ENCODE measurements at places on chromosomes 11 and 22.

DNA sequence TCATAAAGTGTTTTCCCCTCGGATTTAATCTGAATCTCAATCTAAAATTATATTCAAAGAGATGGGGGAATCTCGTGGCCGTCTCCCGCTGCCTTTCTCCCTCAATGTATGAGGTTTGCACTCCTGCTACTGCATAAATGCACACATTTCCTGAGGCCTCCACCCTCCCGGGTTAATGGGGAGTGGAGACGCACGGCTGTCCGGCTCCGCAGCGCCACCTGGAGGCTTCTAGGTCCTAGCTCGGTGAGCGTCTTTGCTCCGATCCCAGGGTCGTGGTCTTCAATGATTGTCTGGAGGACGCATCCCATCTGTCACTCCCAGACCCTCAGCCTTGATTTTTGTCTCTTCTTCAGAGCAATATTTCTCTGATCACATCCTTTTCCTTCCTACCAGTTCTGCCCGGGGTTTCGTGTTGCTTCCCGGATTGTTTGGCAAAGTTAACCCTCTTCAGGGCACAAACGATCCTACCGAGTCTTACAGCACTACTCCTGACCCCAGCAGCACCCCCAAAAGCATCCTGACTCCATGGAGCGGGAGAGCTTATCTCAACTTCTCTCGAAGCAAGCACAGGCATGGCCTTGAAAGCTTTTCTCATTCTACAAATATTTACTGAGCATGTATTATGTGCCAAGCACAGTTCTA, at the start of gene LMO1:
TSS of gene LMO1 (minus strand) at position 110 of the 642 bp plus-strand sequence. CDS start 516 bp downstream, outside the sequence.
- DNase-seq: peak; percentile 77

DNA sequence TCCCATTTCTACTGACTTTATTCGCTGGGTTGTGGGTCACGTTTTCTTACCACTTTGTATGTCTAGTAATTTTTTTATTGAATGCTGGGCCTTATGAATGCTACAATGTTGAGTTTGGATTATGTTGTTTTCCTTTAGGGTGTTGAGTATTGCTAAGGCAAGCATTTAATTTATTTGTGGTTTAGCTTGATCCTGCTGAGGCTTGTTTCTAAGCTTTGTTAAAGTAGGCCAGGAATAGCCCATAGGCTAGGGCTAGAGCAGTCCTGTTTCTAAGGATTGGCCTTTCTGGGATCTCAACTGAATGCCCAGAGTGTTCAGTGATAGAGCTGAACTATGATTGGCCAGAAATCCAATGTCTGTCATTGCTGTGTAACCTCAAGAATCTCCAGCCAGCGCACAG, 56.1 kb upstream of the LDLRAD3 start:
- no peak for DNase-seq

- DNase-seq: no peak
These were observed 156.0 kb upstream of the CADM1 start for GRCh38 chr11:115660030-115660805.

GRCh38 chr11:33320016-33320813, 63.0 kb downstream of the HIPK3 start:
- no peak for DNase-seq

DNA sequence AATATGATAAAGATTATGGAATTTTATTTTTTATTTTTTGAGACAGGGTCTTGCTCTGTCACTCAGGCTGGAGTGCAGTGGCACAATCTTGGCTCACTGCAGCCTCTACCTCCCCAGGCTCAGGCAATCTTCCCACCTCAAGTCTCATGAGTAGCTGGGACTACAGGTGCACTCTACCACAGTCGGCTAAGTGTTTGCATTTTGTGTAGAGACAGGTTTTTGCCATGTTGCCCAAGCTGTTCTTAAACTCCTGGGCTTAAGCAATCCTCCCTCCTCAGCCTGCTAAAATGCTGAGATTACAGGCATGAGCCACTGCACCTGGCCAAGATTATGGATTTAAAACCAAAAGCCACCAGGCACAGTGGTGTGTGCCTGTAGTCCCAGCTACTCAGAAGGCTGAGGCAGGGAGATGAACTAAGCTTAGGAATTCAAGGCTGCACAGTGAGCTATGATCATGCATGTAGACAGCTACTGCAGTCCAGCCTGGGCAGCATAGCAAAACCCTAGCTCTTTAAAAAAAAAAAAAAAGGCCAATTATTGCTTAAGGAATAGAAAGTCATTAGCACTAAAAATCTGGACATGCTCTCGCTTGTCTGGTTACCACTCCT, 20.2 kb upstream of the CCND1 start:
- DNase-seq: no peak

DNA sequence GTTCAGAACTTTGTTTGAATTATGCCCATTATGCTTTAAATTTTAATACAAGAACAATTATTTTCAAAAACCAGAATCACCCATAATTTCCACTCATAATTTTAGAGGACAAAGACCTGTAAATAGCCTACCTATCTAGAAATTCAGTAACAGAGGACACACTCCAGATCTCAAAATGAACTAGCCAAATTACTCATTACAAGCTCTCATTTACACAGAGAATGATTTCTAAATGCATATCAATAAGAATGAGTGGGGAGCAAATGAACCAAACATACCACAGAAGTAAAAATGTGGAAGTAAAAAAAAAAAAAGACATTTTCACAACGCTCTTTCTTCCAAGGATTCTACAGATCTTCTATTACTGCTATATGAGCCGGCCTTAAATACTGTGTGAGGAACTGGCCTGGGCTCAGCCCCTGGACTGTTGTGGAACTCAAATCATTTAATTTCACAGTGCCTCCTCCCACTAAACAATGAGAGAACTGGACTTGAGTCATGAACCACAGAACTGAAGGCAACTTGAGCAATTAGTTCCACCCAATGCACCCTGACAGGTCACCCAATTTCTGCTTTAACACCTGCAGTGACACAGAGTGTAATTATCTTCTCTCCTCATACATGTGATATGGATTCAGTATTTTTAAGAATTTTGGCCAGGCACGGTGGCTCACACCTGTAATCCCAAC, 8.0 kb downstream of the MRTFA start:
- DNase-seq: no peak

- DNase-seq: no peak
These were observed at the start of gene GUCD1 for GRCh38 chr22:24554313-24555164. Gene GUCD1, minus strand, starts transcription at chr22:24555138. Its CDS starts 147 bp downstream, at chr22:24554991.
